ENCODE measurements at places on chromosomes 7 and 10. TPM values are rescaled to one million over a fixed set of nuclear protein-coding genes. Genes with fewer than 3 reads are reported as not detected.

DNA sequence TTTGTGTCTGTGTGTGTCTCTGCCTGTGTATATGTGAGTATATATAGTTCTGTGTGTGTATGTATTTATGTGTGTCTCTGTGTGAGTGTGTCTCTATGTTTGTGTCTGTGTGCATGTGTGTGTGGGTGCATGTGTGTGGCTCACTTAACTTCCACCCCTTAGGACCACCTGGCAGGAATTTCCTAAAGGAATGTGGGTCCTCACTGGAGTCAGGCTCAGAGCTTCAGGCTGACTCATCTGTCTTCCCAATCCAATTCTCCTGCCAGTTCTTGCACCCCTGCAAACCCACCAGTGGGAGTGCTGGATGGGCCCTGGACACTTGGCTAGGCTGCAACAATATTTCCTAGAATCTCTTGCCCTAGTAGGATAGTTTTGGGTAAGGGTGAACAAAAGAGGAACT lies 70.2 kb upstream of the GRB10 start:
- DNase-seq: no peak

DNA sequence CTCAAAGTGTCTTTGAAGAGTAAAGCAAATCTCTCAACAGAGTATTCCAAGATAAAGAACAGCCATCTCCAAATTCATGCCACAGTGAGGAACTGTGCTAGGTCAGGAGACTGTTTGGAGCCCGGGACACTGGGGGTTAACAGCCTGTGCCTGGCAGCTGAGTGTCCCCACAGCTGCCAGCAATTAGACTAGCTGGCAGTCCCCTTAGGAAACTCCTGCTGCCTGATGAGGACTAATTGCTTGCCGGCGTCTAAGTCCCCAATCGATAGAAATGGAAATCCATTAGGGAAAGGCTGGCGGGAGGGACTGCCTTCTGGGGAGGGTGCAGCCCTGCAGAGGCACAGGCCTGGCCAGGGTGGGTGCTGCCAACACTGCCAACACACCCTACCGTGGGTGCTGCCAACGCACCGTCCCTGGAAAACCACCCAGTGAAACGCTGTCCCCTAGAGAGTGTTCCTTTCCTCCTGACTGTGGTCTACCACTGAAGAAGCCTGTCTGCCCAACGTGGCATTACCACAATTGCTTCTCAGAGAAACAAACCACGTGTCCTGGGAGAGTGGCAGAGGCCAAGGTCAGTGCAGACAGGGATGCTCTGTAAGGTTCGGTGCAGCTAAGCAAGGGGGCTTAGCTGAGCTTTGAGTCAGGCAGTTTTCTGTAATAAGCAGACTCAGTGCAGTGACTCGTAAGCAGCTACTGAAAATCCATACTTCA lies 60.8 kb downstream of the XRCC2 start:
- no peak for DNase-seq

The C10orf67 gene
- 0.05 TPM for total RNA-seq

GRCh38 chr10:8102708-8103401 lies 48.4 kb downstream of the GATA3 start:
- DNase-seq: peak; percentile 37

The MUC12 gene
- total RNA-seq: 0.57 TPM

The ARHGAP22 gene
- 8.5 TPM for total RNA-seq

The SLC18A3 gene
- total RNA-seq: not detected

DNA sequence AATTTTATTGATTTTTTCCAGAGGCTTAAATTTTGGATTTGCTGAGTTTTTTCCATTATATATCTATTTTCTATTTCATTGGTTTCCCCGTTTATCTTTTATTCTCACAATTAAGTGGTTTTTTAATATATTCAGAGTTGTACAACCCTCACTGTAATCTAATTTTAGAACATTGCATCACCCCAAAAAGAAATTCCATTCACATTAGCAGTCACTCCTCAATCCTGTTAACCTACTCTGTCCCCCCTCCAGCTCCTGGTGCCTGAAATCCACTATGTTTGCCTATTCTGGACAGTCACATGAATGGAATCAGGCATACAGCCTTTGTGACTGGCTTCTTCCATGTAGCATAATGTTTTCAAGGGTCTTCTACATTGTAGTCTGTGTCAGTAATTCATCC lies 55.8 kb upstream of the ITGA8 start:
- DNase-seq: no peak

GRCh38 chr10:125209591-125210355 lies 49.4 kb upstream of the CTBP2 start:
- no peak for DNase-seq

The KIAA1549 gene
- 1.9 TPM for total RNA-seq

DNA sequence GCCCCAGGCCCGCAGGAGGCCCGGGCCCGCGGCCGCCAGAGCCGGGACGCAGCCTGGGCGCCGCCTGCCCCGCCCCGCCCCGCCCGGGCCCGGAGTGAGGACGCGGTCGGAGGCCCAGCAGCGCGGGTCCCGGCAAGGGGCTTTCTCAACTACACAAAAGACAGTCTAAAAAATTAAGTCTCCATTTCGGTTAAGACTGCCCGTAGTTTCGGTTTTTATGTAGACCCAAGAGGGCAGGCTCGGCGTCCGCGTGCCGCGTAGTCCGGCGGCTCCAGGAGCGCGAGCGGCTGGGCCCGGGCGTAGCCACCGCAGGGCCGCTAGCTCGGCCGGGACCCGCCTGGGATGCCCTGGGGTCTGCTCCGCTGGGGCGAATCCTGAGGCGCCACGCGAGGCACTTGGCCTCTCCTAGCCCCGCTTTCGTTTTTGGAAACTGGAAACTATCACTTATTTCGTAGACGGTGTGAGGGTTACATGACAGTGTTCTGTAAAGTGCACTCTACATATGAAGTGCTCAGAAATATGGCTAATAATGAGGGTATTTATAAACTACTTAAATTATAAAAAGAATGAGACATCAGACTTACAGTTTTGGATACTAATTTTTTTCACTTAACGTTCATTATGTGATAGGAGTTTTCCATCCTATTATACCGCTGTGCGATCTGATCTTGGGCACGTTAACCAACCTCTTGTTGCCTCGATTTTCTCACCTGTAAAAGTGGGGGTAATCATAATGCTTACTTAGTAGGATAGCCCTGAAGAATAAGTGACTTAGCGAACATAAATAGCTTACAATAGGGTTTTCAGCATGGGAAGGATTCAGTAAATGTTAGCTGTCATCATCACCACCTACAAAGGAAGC lies 573 bp downstream of the BLVRA start:
- no peak for DNase-seq

GRCh38 chr10:101961591-101962498 lies 94.1 kb downstream of the ARMH3 start:
- DNase-seq: no peak

DNA sequence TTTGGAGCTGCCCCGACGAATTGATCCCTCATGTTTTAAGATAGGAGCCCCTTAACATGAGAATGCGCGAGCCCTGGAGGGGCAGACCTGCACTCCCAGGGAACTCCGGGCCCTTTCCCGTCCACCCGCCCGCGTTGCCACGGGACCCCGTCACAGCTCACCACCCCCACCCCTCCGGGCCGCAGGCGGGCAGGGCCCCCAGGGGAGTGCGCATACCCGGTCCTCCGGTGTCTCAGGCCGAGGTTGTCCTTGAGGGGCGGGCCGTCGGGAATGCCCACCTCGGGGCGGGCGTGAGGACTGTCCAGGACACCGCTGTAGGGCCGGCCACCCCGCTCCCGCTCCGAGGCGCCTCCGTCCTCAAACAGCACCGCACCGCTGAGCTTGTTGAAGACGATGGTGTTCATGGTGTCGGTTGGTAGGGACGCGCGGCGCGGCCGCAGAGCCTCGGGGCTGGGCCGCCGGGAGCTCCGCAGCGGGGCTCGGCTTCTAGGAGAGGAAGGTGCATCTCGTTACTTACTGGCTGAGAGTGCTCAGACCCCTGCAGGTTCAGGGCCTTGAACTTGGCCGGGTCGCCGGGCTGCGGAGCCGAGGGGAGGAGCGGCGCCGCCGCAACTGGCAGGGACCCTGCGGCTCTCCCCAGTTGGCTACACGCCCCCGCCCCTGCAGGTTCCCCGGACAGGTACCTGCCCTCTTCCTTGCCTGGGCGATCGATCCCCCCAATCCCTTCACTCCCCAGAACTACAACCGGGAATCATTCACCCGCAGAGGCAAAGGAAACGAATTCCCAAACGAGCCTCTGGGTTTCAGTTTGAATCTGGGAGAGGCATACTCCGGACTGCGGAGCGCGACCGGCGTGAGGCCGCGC lies 2.4 kb downstream of the MKX start:
- peak; percentile 24 for DNase-seq

The SVIL gene
- 11.5 TPM for total RNA-seq

DNA sequence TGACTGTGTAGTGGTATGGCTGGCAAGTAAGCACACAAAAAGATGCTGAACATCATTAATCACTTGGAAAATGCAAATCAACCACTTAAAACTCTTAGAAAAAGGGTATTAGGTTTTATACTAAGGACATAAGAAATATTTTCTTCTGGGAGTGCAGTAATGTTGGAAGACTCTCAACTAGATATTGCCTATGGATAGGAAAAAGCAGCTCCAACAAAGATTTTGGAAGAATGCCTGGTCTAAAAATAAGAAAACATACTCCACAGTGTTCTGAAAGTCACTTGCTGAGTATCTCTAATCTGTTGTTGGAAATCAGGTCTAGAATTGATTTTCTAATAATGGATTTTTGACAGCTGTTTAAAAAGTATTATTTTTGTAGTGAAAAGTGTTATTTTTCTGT lies 50.8 kb upstream of the PHYHIPL start:
- DNase-seq: no peak

The ZNF736 gene
- total RNA-seq: 11.6 TPM

GRCh38 chr10:43256531-43257346 lies 10.1 kb downstream of the RASGEF1A start:
- DNase-seq: no peak

- DNase-seq: no peak
These were observed 116.1 kb downstream of the FANK1 start for GRCh38 chr10:126012485-126012884.

GRCh38 chr10:112631501-112632400 lies 184.7 kb downstream of the VTI1A start:
- DNase-seq: no peak

GRCh38 chr10:132336064-132336746 lies 4.2 kb downstream of the LRRC27 start:
- no peak for DNase-seq

DNA sequence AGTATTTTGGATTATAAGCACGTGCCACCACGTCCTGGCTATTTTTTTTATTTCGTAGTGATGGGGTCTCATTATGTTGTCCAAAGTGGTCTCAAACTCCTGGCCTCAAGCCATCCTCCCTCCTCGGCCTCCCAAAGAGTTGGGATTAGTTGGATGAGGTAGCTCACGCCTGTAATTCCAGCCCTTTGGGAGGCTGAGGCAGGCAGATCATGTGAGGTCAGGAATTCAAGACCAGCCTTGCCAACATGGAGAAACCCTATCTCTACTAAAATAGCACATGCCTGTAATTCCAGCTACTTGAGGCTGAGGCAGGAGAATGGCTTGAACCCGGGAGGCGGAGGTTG lies 21.8 kb upstream of the YWHAG start:
- DNase-seq: no peak

DNA sequence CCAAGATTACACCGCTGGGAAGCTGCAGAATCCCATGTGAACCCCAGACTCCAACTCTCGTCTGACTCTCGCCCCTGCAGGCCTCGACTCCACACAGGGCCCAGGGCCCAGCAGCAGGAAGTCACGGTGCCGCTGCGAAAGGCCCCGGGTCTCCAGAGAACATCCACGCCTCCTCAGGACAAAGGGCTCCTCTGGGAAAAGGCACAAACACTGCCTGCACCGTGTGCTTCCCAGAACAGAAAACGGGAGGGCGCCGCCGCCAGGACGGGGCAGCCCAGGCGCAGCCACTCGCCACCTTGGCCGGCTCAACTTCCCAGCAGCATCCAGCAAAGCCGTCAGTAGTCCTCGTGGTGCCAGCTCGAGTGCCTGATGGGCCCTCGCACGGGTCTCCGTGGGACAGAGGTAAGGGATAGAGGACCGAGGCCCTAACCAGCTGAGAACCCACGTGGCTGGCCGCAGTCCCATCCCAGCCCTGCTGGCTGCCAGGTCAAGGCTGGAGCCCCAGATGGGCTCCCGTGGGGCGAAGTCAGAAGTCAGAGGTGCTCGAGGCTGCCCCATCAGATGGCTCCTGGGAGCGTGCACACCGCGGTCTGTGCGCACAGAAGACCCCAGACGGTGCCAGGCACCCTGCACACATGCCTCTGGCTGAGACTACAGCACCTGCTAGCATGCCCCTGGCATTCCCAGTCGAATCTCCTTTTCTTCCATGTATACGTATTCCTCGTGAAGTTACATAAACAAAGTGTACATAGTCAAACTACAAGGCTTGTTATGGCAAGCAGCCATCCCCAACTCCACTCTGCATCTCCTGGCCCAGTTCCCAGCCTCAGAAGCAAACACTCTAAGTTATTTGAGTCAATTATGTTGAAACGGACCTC lies 60.2 kb downstream of the MAD1L1 start:
- DNase-seq: no peak

GRCh38 chr7:95540366-95540765 lies 54.6 kb downstream of the ASB4 start:
- no peak for DNase-seq

GRCh38 chr7:158601090-158601489 lies 13.5 kb upstream of the PTPRN2 start:
- no peak for DNase-seq

The ZNF804B gene
- not detected for total RNA-seq

GRCh38 chr10:129513312-129513711 lies 46.3 kb downstream of the MGMT start:
- no peak for DNase-seq

The CTNNA3 gene
- total RNA-seq: 0.28 TPM

- DNase-seq: no peak
These were observed 60.0 kb downstream of the POLR1F start for GRCh38 chr7:19648791-19649190.
